ENCODE measurements at places on chromosomes 7 and 10. TPM values are rescaled to one million over a fixed set of nuclear protein-coding genes. Genes with fewer than 3 reads are reported as not detected.

ACBD7 gene
- 4.8 TPM for total RNA-seq

- no peak for DNase-seq
These were observed 62.1 kb downstream of the NPY start for GRCh38 chr7:24346129-24346528.

DNA sequence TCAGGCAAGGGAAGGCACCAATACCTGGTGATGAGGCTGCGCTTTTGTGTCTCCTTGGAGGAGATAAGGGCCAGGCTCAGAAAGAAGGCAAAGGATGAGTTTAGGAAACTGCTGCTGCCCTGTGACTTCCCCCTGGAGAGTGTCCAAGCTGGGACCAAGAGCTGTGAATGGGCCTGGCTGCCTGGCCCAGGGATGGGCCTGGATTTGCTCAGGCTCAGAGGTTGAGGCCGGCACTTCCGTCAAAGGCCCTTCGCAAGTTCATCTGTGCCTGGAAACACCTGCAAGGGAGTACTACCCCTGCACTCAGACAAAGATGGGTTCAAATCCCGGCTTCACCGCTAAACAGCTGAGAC, 50.5 kb upstream of the NANOS1 start:
- no peak for DNase-seq

DNA sequence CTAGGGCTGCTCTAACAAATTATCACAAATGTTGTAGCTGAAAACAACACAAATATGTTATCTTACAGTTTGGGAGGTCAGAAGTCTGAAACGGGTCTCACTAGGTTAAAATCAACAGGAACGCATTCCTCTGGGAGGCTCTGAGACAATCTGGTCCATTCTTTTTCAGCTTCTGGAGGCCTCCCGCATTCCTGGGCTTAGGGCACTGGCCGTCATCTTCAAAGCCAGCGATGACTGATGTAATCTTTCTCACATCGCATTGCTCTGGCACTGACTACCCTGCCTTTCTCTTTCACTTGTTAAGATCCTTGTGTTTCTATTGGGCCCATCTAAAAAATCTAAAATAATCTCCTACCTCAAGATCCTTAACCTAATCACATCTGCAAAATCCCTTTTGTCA, 1071.5 kb upstream of the C7orf33 start:
- no peak for DNase-seq

GRCh38 chr10:80517416-80518142, 20.1 kb upstream of the SH2D4B start:
- DNase-seq = no peak

- no peak for DNase-seq
These were observed 95.0 kb upstream of the KIAA1217 start for GRCh38 chr10:24113901-24114300.

DNA sequence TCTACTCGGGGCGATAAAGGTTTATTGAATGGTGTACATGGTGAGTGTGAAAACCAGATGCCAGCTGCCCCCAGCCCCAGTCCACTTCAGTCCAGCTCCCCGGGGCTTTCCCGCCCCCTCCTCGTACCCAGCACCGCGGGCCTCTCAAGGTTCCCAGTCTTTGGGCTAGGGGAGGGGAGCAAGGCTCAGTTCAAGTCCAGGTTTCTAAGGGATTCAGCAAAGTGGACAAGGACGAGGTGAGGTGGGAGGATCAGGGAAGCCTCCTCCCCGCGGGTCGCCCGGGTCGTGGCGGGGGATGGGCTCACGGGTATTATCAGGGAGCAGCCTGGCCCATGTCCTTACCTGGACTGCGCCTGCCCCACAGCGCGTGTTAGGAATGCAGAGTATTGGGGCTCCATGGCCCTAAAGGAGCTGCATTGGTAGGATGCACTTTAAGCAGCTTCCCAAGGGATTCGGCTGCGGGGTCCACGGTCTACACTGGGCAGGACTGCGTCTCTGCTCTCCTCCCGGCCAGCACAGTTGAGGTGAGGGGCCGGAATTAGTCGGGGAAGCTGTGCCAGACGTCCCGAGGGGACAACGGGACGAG, 541 bp upstream of the PFKFB3 start:
- no peak for DNase-seq
